NCI-H1694 treated with DMSO at 0.1 percent for 48 hours (cell line): ENCODE measurements at places on chromosomes 6 and 20.

GRCh38 chr6:136920671-136921380, 1.3 kb upstream of the SLC35D3 start:
- DNase-seq = no peak

- DNase-seq = no peak
These were observed 648.7 kb upstream of the FLRT3 start for GRCh38 chr20:14986026-14986655.

- DNase-seq = no peak
These were observed 683.3 kb downstream of the QKI start for GRCh38 chr6:164097551-164098398.

DNA sequence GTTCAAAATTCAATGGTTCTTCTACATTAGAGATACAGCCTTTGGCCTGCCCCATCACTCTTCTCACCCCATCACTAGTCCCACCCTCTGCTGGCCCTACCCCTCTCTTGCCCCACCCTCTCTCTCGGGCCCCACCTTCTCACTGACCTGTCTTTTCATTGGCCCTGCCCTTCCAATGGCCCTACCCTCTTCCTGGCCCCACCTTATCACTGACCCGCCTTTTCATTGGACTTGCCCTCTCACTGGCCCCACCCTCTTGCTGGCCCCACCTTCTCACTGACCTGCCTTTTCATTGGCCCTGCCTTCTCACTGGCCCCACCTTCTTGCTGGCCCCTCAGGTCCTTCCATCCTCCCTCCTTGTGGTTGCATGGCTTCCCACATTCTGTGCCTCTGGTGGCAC, 107.2 kb upstream of the PLEKHG1 start:
- no peak for DNase-seq

DNA sequence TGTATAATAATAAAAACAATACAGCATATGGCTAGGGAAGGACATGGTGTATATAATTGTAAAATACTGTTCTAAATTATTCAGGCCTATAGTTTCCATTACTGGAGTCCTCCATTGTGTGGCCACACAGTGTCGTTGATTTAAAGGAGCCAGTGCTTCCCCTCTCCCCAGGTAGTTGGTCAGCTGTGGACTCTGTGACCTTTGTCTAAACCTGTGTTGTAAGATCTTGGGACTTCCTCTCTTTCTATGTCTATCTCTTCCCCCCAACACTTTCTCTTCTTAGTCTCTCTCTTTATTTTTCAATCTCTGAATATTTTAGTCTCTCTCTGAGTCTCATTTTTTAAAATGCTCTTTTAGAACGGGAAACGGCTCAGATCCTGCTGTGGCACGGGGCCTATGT, 35.6 kb downstream of the BRPF3 start:
- no peak for DNase-seq

GRCh38 chr20:17403461-17403860, 127.7 kb downstream of the BFSP1 start:
- DNase-seq = no peak
